ENCODE measurements at places on chromosomes 13 and 19.

DNA sequence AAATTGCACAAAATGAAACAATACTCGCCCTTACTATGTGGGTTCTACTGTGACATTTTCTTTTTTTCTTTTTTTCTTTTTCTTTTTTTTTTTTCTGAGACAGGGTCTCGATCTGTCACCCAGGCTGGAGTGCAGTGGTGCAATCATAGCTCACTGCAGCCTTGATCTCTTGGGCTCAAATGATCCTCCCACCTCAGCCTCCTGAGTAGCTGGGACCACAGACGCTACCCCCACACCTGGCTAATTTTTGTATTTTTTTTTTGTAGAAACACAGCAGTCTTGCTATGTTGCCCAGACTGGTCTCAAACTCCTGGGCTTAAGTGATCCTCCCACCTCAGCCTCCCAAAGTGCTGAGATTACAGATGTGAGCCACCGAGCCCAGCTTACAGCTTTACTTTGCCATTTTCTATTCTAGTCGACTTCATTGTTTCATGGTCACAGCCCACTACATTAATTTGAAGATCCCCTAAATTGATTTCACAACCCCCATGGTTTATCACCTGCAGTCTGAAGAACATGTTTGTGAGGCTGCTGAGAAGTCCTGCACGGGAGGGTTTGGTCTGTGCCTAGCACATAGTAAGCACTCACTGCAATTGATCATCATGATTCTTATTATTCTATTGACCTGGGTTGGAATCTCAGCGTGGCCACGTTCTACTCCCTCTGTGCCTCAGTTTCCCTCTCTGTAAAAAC lies 3.8 kb downstream of the BCL3 start:
- no peak for DNase-seq

DNA sequence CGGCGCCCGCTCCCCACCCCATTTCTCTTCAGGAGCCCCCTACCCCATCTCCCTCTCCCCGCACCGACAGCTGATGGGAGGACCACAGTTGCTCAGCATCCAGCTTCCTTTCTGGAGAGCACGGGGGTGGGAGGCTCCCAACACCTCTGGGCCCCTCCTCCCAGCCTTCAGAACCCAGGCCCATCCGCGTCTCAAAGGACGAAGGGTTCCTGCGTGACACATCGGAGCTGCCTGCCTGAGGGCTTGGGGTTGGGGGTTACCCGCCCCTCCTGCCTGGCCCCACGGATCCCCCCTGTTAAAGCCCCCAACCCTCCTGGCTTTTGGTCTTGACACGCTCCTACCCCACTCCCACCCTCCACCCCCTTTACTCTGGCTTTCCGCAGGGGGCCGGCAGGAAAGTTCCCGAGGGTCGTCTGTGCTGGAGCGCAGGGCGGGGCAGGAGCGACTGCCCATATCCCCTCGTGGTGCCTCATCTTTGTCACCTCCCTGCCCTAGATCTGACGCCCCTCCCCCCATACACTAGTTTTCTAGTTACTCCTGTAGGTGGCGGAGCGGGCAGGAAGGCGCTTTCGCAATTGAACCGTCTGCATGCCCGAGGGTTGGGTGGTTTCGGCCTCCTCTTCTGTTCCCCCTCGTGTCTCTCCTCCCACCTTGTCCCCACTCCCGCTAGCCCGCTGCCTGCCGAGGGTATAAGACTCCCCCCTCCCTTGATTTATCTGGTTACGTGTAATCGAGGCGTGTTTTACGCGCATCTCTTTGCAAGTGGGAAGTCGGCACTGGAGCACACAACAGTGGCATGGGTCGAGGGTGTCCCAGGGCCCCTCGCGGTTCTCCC lies 924 bp downstream of the TRAPPC5 start:
- no peak for DNase-seq

DNA sequence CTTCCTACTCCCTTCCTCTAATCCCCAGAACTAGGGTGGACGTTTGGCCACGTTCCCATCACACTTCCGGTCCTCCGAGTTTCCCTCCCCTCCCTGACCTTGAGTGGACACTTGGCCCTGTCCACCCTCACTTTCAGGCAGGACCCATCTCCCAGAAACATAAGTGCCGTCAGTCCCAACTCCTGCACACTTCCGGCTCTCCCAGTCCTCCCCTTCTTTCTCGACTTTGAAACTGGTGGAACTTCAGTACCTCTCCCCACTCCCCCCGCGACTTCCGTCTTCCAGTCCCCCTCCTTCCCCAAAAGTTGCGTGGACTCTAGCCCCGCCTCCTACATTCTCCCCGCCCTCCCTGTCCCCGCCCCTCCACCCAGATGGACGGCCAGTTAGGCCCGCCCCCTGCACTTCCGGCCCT lies 278 bp upstream of the ZNF274 start:
- no peak for DNase-seq

DNA sequence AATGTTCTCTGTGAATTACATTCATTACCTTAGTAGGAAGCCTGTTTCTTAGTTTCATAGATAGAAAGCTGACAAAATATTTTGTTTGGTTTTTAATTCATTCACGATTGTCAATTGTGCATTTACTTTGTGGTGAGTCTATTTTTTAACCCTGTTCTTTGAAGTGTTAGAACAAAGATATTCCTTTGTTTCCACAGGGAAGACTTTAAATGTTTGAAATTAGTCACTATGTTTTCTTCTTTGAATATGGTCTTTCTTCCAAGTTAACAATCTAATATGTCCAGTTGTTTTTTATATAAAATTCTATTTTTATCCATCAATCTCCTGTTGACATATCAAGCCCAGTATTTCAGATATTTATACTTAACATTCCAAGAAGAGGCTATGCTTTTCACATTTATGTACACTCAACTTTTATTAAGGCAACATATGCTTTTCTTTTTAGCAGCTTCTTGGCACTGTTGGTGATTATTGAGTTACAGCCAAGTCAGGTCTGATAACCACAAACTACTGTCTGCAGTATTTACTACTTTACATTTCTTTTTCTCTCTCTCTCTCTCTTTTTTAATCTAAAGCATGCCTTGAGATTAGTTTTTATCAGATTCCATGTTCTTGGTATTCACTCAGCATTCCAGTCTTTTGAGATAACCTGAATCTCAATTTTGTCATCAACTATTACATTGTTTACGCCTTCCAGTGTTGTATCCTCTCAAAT lies 812.8 kb upstream of the SLC10A2 start:
- DNase-seq = no peak

DNA sequence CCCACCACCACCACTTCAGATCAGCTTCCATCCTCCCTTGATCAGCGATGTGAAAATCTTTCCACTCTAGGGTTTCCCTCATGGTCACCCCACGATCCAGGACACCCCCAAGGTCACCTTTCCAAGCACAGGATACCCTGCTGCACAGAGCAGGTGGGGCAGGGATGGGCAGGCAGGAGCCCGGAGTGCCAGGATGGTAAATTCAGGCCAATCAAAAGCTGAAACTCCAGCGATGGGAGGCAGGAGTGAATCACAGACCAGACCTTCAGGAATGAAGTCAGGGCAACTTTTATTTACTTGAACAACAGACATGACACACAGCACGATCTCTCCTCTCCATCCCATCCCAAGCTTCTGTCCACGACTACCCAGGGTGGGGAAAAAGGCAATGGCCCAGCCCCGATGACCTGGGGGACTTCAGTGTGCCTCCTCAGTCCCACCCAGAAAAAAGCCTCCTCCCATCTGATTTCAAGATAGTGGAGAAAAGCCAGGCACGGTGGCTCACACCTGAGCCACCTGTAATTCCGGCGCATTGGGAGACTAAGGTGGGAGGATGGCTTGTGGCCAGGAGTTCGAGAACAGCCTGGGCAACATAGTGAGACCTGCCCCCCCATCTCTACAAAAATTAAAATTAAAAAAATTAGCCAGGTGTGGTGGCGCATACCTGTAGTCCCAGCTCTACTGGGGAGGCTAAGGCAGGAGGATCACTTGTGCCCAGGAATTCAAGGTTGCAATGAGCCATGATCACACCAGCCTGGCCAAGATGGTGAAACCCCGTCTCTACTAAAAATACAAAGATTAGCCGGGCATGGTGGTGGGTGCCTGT lies 39.2 kb downstream of the ZSWIM4 start:
- no peak for DNase-seq

GRCh38 chr13:30965380-30965779 lies 32.9 kb downstream of the TEX26 start:
- no peak for DNase-seq

- DNase-seq = no peak
Measured at GRCh38 chr13:21055511-21056045, 5.8 kb downstream of the LATS2 start.

GRCh38 chr13:95470574-95471366 lies 81.8 kb upstream of the CLDN10 start:
- DNase-seq = no peak

DNA sequence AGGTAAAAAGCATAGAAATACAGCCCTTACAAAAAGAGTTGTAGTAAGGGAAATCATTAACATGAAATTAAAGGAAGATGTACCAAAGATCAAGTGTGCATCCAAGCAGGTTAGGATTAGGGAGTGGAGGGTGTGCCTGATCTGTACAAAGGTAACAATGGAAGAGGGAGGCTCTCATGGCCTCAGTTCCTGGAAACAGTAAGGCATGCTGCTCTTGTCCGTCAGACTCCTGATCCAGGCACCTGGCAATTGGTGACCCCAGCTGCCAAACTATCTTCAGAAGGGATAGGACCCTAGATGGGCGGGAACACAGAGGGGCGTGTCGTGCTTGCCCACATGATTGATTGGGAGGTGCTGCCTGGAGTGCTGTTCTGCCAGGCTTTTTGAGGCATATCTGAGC lies 4.5 kb downstream of the TEX26 start:
- DNase-seq = no peak

GRCh38 chr19:4213116-4213515 lies 16.2 kb upstream of the EBI3 start:
- no peak for DNase-seq

DNA sequence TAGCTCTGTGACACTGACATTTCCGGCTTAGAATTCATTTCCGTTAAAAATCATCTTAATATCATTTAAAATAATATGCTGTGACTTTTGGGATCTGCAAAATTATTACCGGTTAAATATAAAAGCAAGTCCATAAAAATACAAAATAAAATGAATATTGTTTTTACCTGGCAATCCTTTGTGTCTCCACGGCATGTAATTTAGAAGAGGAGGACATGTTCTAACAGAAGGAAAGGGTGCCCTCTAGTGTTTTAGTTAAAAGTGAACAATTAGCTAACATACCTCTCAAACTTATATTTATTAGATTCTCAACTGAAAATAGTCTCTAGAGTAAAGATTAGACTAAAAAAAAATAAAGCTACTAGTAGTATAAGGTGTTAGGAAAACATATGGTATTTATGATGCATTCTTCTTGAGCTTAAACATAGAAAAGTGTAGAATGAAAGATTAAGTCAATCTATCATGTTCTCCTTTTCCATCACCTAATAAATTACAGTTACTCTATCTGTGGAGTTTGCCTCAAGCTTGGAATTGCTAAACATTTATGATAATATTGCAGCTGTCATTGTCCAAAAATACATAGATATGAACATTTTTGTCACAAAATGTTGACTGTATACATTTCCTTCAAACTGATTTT lies 676.7 kb upstream of the SPRY2 start:
- peak; percentile 79 for DNase-seq

DNA sequence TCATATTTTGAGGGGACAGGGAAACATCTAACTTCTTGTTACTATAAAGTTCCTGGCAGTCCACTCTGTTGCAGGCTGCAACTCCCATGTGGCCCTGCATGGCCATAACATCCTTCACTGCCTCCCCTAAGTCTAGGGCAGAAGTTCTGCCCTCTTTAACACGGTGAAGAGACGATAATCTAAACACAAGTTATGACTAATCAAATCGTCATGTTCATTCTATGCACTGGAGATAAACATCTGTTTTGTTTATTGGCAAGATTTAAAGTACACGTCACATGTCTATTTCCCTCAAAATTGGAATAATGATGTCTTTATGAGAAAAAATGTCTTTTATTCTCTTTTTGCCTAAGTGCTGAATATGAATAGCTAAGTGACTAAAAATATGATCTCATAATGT lies 1629.4 kb downstream of the PCDH9 start:
- no peak for DNase-seq

DNA sequence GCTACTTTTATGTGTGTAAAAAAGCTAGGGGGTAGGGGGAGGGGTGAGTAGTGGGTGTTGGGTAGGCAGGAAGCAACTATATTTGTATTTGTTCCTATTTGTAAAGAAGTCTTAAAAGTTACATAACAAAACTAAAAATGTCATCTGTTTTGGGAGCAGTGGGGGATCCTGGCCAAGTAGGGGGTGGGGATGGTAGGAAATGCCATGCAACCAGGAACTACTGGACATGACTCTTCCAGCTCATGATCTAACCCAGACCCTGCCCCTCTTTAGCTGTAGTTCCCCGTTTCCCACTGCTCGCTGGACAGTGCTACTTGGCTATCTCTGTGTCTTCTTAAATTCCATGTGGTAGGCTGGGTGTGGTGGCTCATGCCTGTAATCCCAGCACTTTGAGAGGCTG lies 3.2 kb downstream of the GTF3A start:
- no peak for DNase-seq

DNA sequence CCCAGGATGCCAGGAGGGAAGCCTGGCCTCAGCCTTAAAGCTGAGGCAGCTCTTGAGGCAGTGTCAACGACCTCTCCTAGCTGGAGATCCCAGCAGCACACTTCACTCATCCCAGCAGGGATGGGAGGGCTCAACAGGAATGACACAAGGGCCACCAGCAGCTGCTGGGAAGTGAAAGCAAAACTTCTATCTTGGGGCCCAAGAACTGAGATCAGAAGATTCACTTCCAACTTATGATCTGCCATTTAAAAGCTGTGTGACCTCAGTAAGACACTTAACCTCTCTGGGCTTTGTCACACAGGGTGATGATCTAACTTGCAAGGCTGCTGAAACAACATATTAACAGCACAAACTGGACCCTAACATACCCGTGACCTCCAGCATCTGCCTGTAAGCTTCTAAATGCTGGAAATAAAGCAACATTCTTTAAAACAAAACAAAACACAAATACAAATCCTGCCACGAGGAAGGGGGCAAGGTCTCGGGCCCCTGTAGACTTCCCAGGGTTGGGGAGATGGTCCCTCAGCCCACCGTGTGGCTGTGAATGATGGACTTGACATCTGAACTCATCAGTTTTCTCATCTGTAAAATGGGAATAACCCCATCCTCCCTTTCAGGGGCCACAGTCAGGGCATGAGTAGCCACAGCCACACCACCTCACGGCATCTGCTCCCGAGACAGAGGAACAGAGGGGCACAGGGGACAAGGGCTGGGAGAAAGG lies 22.7 kb downstream of the ELL start:
- DNase-seq = no peak

DNA sequence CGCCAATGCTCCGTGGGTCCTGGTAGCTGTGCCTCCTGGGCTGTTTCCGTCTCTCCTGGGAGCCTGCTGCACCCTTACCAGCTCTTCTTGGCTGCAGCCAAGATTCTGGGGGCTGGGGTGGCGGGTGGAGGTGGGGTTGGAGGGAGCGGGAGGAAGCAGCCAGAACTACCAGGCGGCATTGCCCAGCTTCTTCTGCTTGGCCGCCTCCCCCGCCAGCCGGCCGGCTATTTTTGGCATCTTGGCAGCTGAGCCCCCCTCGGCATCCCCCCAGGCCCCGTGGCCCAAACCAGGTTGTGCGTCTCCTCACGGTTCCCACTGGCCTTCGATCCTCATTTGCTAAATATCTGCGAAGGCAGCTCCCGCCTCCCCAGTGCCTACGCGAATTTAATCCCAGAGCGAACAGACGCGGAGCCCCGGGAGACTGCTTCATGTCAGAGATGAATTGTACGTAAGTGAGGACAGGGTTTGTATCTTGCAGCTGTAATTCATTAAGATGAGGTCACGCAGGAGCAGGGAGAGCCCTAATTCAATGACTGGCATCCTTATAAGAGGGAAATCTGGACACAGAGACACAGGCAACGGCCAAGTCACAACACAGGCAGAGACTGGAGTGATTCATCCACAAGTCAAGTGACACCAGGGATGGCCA lies 12.8 kb upstream of the PEAK3 start:
- DNase-seq = no peak
